NCI-H187 treated with DMSO at 0.1 percent for 48 hours (cell line): ENCODE measurements at places on chromosomes 1 and 21.
A peak's percentile ranks its signal among the peaks of the same experiment; 100 is the strongest.

GRCh38 chr21:35072960-35073359 lies 23.9 kb upstream of the RUNX1 start:
- no peak for DNase-seq

DNA sequence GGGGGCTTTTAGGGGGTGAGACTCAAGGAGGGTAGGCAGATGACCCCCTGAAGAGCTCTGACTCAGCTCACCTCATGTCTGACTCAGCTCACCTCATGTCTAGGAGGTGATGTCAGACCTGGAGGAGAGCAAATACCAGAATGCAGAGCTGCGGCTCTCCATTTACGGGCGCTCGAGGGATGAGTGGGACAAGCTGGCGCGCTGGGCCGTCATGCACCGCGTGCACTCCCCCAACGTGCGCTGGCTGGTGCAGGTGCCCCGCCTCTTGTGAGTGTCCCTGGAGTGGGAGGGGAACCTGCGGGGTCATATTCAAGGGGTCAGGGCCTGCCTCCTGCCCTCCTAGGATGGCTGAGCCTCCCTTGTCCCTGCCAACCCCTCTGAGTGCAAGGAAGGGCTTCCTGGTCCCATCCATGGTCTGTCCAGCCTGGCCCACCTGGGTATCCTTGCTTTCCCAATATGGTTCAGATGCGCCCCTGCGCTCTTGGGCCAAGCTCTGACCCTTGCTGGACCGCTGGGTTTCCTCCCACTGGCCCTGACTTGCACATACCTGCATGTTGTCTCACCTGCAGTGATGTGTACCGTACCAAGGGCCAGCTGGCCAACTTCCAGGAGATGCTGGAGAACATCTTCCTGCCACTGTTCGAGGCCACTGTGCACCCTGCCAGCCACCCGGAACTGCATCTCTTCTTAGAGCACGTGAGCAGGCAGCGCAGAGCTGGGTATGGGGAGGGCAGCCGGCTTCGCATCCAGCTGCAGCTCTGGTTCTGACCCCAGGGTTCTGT lies 9.1 kb downstream of the AMPD2 start:
- no peak for DNase-seq

- DNase-seq: no peak
Measured at GRCh38 chr1:47986761-47987200, 10.4 kb downstream of the TRABD2B start.

DNA sequence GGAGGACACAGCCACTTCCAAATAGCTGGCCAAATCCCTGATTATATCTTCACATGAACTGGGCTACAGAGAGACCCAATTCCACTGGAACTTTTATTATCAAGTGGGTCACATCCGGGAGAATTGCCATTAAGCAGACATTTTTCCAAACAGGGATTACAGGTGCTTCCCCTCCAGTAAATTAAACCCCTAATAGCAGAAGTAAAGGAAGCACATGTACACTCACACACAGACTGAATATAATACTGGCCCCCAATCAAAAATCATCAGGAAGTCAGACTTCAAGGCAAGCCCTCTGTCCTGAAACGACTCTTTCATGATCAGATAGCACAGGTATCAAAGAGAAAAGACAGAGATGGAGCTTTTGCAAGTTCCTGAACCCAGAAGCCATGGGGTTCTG lies 118.6 kb upstream of the PPP2R5A start:
- no peak for DNase-seq

GRCh38 chr1:182604175-182605164 lies at the start of gene RGS16:
Gene RGS16 (minus strand): TSS chr1:182604389. CDS start chr1:182604259, 130 bp downstream.
- peak; percentile 92 for DNase-seq

GRCh38 chr21:20592463-20592862 lies 405.7 kb upstream of the NCAM2 start:
- DNase-seq: no peak

GRCh38 chr1:240344918-240345317 lies 253.2 kb downstream of the FMN2 start:
- DNase-seq: no peak

DNA sequence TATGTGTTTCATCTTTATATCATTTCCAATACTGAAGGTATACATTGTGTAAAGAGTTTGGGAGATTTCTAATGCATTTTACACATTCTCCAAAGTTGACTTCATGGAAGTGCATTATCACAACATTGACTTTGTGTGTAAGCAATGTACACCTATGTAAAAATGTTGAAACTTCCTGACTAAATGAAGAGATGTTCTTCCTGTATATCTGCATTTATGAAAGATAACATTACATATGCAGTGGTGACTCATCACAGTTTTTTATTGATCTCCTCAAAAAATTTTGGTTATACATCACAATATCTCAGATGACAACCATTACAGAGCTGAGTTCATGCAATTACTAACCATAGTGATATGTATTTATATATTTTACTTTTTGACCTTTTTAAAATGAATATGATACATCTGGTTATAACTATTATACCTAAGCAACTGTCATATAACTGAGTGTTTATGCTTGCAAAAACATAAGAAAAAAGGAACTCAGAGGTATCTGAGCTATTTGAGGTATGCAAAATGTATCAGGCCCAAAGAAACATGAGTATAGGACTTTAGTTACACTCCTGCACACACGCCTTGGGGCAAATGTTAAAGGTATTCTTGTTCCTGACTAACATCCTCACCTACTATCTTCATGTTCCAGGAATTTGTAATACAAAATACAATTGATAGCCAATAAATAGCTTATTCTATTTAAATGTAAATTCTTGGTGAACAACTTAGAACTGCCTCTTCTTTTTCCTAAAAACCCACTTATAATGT lies 88.2 kb upstream of the OLFM3 start:
- no peak for DNase-seq

DNA sequence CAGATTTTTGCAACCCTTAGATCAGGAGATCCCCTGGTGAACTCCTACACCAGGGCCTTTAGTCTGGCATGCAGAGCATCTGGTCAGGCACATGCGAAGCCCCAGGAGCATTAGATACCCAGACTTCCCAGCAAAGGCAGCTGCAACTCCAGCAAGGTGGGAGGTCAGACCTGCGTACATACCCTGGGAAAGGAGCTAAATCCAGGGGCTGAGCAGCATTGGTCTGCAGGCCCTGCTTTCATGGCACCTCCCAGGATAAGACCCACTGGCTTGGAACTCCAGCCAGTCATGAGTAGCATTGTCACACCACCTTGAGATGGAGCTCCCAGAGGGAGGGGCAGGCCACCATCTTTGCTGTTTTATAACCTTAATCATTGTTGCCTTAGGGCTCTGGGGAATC lies 92.3 kb downstream of the KCNT2 start:
- no peak for DNase-seq

DNA sequence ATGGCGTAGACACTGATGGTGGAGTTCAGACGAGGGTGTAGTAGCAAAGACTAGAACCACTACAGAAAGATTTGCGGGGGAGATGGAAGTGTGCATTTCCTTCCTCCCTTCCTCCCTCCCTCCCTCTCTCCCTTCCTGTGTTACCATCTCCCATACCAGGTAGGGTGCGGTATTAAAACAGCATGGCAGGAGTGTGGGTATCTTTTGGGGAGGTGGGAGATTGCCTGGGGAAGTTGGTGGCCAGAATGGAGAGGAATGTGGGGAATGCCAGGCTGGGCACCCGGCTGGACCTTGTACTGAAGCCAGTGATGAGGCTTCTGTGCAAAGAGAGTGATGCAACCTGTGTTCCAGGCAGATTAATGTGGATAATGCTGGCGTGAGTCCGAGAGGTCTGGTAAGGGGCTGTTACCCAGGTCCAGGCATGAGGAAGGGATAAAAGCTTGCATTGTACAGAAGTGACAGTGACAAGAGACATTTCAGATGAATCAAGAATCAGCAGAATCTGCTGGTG lies 30.3 kb upstream of the PPP2R5A start:
- no peak for DNase-seq

GRCh38 chr1:19361611-19362147 lies 49.6 kb downstream of the SLC66A1 start:
- no peak for DNase-seq

DNA sequence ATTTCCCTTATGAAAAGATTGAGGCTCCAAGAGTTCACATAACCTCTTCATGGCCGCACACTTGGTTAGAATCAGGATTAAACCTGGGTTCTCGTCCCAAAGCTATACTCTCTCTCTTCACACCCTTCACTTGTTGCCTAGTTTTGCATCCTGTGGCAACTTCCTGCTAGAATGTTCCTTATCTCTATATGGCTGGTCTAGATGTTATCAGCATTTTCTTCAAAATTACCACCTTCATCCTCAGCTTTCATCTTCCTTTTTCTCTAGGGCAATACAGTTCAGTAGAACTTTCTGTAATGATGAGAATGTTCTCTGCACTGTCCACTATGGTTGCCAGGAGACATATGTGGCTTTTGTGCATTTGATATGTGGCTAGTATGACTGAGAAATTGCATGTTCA lies 31.1 kb upstream of the BCAR3 start:
- DNase-seq: no peak

DNA sequence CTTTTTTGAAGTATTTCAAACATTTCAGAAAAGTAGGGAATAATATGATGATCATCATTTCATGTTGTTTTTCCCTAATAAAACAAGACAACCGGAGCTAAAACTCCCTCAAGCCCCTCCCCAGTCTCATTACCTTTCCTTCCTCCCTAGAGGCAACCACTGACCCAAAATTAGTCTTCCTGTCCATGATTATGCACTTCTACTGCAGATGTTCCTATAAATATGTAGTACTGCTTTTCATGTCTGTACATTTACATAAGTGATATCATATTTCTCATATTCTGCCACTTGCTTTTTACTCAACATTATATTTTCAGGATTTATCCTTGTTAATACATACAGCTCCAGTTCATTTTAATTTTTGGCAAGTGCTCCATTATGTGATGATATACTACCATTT lies 58.7 kb upstream of the GOLT1A start:
- DNase-seq: no peak

GRCh38 chr1:78168306-78168705 lies 122.5 kb downstream of the GIPC2 start:
- DNase-seq: no peak

DNA sequence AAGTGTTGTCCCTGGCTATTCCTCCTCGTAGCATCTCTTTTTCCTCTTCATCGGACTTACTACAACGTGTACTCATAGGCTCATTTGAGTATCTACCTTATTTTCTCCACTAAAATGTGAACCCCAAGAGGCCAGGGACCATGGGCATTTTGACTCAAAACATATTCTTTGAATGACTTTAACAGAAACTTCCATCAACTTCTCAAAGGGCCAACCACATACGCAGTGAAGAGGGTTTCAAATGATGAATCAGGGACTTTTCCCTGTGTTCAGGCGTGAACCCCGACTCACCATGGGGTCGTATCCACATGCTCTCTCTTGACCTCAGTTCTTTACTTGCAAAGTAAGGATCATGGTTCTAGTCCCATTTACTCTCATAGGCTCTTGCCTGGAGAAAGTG lies 20.2 kb upstream of the GPR137B start:
- DNase-seq: no peak

- DNase-seq: no peak
Measured at GRCh38 chr21:33884376-33885171, 31.0 kb downstream of the ATP5PO start.

DNA sequence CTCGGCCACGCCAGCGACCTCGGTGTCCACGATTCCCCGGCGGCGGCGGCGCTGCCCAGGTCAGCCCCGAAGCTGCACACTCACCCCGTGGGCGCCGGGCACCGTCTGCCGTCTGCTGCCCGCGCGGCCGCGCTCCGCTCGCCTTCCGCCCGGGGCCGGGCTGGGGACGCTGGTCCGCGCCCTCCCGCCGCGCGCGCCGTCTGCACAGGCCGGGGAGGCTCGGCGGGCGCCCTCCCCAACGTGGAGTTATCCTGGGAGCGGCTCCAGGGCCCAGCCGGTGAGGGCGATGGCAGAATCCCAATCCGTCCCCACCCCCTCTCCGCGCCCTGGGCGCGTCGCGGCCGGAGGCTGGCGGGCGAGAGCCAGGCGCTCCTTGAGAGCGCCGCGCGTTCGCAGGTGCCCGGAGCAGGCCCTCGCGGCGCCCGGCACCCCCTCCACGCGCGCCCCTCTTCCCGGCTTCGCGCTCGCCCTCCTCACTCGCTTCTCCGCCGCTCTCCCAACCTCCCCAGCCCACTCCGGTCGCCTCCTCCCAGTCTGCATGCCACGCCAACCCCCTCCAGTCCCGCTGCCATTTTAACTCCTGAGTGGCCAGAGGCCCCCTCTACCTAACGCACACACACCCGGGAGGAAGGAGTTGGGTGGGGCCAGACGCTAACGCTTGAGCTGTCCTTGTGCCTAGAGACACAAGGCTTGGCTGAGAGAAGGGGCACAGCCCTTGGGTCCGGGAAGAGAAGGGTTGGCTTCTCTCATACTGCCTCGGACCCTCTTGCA lies at the start of gene LRRN2:
TSS of gene LRRN2 (minus strand) at position 503 of the 771 bp plus-strand sequence. CDS start 65,746 bp downstream, outside the sequence.
- DNase-seq: no peak

DNA sequence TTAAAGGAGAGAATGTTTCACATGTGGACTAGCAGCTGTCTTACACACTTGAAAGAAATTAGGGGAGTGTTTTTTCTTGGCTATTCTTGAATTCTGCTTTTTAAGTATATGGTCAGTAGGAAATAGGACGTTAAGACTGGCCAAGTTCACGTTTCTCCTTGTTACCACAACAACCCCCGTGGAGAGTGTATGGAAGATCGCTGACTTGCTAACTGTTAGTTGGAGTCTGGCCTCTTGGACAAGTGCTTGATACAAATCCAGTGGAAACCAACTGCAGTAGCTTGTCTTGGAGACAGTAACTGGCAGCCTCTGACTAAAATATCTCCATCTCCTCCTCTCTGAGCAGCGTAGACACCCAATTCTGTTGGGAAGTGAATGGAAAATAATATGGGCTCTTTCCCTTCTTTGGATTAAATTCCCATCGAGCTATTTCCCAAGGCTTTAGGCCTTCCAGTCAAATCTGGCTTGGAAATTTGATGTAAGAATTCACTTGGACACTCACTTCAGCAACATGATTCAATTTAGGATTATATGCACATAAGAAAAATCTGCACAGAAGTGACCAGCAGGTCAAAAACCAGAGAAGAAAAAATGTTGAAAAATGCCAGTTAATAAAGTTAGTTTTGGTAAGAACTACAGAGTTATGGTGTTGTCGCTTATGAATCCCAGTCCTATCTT lies 3.6 kb upstream of the NFIA start:
- no peak for DNase-seq

- DNase-seq: no peak
Measured at GRCh38 chr1:46528297-46528955, 23.0 kb downstream of the KNCN start.

GRCh38 chr1:110743397-110743796 lies 68.7 kb upstream of the KCNA3 start:
- no peak for DNase-seq

- DNase-seq: no peak
Measured at GRCh38 chr1:203450479-203451149, 25.0 kb upstream of the PRELP start.

GRCh38 chr1:183424691-183425090 lies 6.5 kb upstream of the NMNAT2 start:
- no peak for DNase-seq

GRCh38 chr1:171468120-171468750 lies 17.1 kb upstream of the PRRC2C start:
- DNase-seq: no peak

GRCh38 chr1:19398309-19398760 lies 86.2 kb downstream of the SLC66A1 start:
- no peak for DNase-seq

DNA sequence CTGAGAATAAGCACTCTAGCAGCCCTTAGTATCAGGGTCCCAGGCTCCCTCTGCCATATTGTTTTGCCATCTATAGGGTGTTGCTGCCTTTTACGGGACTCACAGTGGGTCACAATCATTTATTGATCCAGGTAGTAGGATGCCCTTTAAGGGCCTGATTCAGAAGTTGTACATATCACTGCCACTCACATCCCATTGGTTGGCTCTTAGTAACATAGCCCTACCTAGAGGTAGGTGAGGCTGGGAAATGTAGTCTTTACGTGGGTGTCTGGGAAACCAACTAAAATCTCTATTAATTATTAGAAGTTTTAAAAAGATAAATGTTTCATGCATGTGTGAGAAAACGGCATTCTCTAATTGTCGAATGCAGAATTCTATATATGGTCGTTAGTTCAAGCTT lies 78.8 kb upstream of the ATP5PO start:
- no peak for DNase-seq
